ENCODE measurements at places on chromosomes 2 and 18.

DNA sequence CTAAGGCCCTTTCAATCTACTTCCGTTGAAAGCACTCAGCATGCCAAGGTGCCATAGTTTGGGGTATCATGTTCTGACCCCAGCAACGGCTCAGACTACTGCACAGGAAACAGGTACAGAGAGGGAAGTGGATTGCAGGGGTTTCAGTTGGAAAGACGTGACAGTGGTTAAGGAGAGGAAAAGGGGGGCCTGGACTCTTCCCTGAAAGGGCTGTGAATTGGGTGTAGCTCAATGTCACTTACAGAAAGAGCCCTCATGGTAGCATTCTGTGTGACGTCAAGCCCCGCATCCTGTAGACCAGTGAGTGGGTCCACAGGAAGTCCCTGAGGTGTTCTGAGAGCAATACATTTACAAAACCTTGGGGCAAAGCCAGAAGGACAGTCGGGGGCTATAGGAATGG, 121.5 kb upstream of the GYPC start:
- no peak for DNase-seq

DNA sequence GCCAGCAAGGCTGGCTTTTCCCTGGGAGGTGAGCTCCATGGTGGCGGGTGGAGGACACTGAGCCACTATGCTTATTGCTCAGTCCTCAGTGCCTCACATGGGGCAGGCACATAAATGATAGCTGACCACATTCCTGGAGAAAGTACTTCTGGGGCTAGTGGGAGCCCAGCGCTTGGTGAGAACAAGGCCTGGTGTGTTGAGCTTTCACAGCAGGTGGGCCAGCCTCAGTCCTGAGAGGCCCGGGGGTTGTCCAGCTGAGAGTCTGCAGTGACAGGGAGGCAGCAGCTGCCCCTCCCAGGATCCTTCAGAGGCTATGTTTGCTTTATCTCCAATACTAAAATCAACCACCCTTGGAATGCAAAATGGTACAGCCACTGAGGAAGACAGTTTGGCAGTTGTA, 217.7 kb downstream of the ZBTB7C start:
- DNase-seq = no peak

- DNase-seq = peak; percentile 75
Measured at GRCh38 chr2:9392898-9393765, 30.2 kb downstream of the ITGB1BP1 start.

- no peak for DNase-seq
Measured at GRCh38 chr2:180728928-180729559, 251.4 kb upstream of the UBE2E3 start.

DNA sequence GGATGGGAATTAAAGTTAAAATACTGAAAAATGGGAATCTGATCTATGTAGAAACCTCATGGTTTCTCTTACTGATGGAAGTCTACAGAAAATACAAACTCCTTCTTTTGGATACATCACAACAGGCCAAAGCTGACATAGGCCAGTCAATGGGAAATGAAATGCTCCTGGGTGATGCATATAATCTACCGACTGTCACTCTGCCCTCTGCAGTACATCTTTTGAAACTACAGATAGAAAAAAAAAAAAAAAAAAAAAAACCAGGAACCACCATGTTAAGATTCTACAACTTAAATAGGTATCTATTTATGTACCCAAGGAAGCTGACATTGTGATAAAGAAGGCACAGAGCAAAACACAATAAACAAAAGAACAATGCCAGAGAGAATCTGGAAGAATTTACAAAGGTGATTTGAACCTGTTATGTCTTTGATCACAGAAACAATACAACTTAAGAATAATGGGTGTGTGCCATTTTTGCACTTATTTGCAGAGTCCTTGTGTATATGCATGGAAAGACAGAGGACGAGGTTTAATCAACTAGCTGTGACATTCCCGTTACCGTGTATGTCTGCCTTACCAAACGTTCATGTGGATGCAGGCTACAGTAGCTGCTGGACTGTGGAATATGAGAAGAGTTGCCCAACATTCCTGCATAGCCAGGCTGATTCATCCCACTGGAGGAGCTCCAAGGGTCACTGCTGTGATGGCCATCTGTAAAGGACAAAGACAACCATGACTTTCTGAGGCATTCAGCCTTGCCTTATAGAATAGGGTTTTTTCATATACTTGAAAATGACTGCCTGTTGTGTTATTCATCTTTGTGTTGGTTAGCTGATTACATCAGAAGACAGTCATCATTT, 312.7 kb downstream of the TCF4 start:
- no peak for DNase-seq

DNA sequence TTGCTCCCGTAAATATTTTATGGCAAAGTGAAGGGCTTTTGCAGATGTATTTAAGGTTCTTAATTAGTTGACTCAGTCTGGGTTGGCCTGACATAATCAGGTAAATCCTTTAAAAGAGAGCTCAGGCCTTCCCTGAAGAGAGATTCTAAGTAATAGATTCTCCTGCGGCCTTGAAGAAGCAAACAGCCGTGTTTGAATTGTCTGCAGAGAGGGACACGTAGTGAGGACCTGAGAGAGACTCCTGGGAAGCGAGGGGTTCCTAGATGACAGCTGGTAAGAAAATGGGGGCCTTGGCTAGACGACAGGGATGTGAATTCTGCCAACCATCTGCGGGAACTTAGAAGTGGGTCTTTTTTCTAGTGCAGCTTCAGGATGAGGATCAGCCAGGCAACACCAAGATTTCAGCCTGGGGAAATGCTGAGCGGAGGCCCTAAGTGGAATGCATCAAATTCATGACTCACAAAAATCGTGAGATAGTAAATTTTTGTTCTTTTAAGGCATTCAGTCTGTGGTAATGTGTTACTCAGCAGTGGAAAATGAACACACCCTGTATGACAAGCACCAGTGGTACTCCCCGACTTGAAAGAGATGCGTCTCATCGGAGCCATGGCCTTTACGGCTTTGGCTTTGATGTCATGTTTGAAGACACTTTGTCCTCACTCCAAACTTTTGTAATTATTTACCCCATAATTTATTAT, 62.1 kb upstream of the SMIM21 start:
- no peak for DNase-seq

- no peak for DNase-seq
Measured at GRCh38 chr2:178363252-178363651, 87.7 kb downstream of the PRKRA start.

DNA sequence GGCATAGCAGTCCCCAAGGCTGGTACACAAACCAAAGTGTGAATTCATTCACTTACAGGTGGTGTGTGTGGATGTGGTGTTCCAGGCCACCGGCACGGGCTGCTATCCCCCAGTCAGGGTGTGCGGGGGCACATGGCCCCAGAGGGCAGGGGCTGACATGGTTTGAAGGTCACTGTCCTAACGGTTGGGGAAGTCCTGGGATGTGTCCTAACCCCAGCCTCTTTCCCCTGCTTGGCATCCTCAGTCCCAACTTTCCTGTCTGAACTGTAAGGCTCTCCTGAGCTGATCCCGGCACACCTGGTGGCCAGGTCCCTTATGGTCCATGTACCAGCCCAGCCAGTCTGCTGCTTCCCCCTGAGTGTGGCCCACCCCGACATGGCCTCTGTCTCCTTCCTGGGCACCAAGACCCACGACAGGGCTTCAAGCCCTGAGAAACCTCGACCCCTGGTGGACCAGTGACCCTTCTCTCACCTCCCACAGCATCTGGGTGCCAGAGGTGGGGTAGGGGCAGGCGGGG, 2.4 kb upstream of the TMEM185B start:
- DNase-seq = no peak

- no peak for DNase-seq
Measured at GRCh38 chr2:224038830-224039079, 331 bp downstream of the SERPINE2 start.

- DNase-seq = no peak
Measured at GRCh38 chr18:11762429-11762828, 73.4 kb downstream of the GNAL start.

DNA sequence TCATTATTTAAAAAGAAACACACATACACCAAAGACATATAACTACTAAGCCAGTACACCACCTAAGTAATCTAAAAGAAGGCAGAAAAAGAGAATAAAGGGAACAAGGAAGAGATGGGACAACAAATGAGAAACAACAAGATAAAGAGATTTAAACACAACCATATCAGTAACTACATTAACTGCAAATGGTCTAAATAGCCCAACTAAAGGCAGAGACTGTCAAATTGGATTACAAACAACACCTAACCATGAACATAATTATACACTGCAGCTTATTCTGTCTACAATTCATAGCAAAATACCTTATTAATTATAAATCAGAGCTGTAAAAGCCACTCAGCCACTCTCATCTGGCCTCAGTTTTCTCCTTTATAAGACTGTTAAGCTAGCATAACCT, 15.0 kb downstream of the PPP4R1 start:
- no peak for DNase-seq

GRCh38 chr2:208072250-208072892, 47.0 kb upstream of the PLEKHM3 start:
- DNase-seq = no peak

- no peak for DNase-seq
Measured at GRCh38 chr18:45657357-45658335, 42.4 kb downstream of the SLC14A2 start.

GRCh38 chr2:95058989-95059641, 33.6 kb downstream of the MAL start:
- DNase-seq = no peak

- no peak for DNase-seq
Measured at GRCh38 chr2:162327134-162327769, 8.8 kb upstream of the IFIH1 start.

DNA sequence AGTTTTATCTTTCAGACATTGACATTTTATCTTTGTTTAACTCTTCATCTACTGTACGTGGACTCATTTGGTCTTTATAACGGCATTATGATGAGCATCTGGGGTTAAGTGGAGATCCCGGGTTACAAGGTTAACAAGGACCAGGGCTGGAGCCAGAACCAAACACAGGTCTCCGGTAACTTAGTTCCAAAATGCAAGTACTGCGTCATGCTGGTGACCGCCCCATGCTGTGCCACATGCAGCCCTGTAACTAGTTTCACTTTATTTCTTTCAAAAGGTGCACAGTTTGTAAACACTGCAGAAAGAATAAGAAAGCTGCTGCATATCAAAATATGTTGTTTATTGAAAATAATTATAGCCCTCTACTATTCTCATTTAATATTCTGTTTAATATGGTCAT, 3.1 kb downstream of the SLC5A7 start:
- no peak for DNase-seq

GRCh38 chr2:5539282-5540165, 152.7 kb upstream of the SOX11 start:
- DNase-seq = no peak

GRCh38 chr2:47073641-47074040, 81.5 kb downstream of the STPG4 start:
- DNase-seq = peak; percentile 69

- no peak for DNase-seq
Measured at GRCh38 chr2:111679202-111679601, 204.8 kb downstream of the ANAPC1 start.

GRCh38 chr2:18824915-18825314, 235.5 kb upstream of the NT5C1B start:
- DNase-seq = no peak

- DNase-seq = no peak
Measured at GRCh38 chr18:11570769-11571412, 38.5 kb upstream of the SLC35G4 start.

DNA sequence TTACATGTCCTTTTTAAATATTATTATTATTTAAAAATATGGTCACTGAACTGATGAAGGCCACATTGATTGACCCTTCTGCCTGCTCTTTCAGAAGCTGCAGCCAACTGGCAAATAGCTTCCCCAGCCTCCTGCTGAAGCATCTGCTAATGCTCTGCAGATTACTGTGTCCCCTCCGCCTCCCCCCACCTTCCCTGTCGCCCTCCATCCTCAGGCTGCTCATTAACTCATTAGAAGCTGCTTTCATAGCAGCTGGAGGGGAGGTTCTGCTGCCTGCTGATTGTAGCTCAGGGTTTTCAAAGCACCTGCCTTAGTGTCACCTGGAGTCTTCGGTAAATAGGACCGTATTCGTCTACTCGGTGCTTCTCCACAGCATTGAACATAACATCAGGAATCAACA, 24.8 kb upstream of the LMAN1 start:
- DNase-seq = no peak

DNA sequence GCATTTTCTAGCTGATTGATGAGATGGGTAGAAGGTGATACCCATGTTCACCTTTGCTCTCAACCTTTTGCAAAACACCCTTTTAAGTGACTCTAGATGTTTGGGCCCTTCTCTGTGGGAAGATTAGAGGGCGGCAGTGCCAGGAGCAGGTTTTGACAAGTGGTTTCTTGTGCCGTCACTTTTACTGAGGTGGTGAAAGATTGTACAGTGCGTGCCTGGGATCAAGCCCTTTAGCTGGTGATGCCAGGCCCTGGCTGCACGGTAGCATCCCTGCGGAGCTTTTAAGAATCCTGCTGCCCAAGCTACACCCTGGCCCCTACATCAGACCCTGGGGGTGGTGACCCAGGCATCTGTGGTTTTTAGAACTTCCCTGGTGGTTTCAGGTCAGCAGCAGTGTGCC, 29.1 kb downstream of the MTCL1 start:
- DNase-seq = no peak

- DNase-seq = no peak
Measured at GRCh38 chr2:25129901-25130520, 38.4 kb downstream of the POMC start.

- no peak for DNase-seq
Measured at GRCh38 chr2:209525331-209525730, 101.5 kb downstream of the MAP2 start.

- DNase-seq = no peak
Measured at GRCh38 chr2:145752091-145752806, 1232.3 kb upstream of the ZEB2 start.

DNA sequence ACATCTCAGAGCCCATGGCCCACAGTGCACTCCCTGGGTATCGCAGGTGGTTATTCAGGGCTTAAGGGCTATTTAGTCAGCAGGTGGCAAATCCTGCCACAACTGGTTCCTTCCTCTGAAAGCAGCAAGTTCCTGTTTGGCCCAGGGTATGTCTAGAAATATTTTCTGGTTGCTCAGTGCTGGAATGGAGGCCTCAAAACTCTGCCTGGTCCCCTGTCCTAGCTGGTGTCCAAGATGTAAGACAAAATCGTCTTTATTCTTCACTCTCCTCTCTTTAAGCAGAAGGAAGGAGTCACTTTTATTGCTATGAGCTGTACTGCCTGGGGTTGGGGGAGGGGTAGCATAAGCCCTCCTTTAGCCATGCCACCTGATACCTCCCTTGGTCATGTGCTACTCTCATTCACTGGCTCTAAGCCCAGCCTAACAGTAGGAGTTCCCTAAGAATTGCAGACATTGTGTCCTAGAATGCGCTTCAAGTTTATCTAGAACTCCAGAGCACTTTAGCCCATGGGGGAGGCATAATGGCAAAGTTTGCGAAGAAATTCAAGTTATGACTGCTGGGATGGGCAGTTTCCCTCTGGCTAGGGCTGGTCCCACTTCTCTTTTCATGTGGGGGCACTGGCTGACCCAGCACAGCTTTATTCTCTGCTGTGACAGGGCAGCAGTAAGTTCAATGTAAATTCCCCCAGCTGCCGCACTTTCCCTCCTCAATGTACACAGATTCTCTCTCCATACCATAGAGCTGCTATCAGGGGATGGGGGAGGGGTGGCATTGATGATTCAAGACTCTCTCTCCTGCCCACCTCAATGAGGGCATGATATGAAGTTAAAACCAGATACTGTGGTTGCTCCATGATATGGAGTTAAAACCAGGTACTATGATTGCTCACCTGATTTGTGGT, 27.1 kb upstream of the CWC22 start:
- no peak for DNase-seq

Data from aorta (tissue), 5 donors.